ENCODE measurements at places on chromosomes 3 and 15.

- DNase-seq = no peak
Measured at GRCh38 chr15:97867870-97868269, 92.6 kb upstream of the ARRDC4 start.

DNA sequence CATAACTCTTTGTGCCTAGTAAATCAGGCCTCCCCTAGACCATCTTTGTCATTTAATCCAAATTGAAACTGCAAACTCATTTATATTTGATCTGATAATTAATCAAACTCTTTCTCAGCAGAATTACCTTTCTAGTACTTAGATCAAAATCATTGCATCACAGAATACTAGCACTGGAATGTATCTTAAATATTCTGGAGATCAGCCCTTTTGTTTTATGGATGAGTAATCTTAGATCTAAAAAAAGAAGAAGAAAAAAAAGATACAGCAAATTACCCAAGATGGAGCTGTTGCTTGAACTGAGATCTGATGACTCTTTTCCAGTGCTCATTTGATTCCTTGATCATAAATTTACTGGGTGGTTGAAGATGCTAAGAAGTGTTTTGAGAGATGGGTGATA lies 47.9 kb downstream of the NAALADL2 start:
- DNase-seq = no peak

DNA sequence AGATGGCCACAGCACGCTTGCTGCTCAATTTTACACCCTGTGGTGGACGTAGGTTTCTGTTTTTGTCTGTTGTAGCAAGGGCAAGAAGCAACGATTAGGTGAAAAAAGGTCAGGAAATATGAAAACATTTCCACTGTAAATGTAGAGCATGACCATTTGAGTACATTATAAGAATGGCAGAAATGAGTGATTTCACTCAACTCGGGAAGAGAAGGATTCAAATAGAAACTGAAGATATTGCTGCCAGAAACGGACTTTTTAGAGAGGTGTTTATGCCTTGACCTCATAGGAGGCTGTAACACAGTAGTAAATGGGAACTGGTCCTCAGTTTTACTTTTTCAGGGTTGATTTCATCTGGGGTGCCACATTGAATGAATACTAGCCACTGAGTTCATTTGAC lies 33.1 kb upstream of the GASK1A start:
- no peak for DNase-seq

DNA sequence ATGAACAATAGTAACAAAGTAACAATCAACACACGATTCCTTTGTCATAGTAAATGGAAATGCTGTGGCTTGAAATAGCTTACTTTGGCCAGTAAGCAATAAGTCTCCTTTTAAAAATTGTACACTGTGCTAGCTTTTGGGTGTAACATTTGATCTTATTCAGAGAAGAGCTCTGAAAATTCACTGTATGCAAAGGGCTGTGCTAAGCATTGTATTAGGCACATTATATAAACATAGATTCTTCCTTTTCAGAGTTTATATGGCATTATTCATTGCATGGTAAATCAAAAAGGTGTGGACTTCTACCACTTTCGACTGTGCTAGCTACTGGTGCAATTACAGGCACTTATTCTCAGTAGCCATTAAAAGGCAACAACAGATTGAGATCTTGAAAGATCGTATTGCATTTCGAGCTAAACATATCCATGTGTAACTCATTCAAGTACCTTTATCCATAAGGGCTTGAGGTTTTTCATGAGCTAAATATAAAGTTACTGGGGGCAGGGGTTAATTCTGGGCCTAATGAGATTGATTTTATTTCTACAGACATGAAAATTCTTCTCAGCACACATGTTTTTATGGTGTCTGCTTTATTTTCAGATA lies 246.8 kb downstream of the NR1D2 start:
- no peak for DNase-seq

- DNase-seq = no peak
Measured at GRCh38 chr3:89314454-89315098, 207.2 kb downstream of the EPHA3 start.

All from activated naive CD8-positive, alpha-beta T cell treated with anti-CD3 and anti-CD28 coated beads, Interleukin-2, amount 50 U/mL, for 16 hours (primary cell).